NCI-H82 (cell line): ENCODE measurements at places on chromosomes 6 and 20.

DNA sequence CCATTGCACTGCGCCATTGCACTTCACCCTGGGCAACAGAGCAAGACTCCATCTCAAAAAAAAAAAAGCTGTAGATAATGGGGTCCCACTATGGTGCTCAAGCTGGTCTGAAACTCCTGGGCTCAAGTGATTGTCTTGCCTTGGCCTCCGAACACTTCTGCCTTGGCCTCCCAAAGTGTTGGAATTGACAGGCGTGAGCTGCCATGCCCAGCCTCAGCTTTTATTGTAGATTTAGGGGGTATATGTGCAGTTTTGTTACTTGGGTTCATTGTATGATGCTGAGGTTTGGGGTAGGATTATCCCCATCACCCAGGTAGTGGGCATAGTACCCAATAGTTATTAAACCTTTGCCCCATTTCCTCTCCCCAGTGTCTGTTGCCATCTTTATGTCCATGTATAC, 11.4 kb downstream of the HSPA1B start:
- DNase-seq, result no peak

GRCh38 chr20:50572938-50573777, 63.0 kb downstream of the PTPN1 start:
- no peak for DNase-seq

DNA sequence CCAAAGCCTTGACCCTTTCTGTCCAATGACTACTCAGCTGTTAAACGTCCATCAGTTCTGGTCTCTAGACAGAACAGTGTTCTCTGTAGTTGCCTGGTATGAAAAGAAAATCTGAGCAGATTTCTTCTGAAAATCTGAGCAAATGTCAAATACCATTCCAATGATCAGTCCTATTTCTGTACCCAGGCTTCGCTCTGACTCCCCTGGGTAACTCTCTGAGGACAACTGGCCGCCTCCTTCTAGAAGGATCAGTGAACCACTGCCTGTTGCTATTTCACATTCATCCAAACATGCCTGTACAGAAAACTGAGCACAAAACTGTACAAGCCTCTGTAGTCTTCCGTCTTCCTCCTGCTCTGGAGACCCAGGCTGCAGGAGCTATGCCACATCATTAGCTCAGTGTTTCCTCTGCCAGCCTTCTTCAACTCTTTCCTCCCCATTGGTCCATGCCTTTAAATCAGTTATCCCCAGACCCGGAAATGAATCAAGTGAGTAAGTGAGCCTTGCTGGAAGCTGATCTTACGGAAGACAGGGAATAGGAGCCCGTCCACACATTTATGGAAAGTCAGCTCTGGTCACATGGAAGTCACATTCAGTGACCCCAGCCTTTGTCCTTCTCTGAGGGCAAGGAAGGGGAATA, 63.3 kb downstream of the DAAM2 start:
- DNase-seq, result no peak

GRCh38 chr20:21103582-21104465, 2.3 kb downstream of the LINC00237 start:
- no peak for DNase-seq

GRCh38 chr20:56423211-56423610, 11.2 kb downstream of the CASS4 start:
- no peak for DNase-seq

- DNase-seq, result no peak
These were observed 31.5 kb downstream of the RPF2 start for GRCh38 chr6:111013144-111013915.

DNA sequence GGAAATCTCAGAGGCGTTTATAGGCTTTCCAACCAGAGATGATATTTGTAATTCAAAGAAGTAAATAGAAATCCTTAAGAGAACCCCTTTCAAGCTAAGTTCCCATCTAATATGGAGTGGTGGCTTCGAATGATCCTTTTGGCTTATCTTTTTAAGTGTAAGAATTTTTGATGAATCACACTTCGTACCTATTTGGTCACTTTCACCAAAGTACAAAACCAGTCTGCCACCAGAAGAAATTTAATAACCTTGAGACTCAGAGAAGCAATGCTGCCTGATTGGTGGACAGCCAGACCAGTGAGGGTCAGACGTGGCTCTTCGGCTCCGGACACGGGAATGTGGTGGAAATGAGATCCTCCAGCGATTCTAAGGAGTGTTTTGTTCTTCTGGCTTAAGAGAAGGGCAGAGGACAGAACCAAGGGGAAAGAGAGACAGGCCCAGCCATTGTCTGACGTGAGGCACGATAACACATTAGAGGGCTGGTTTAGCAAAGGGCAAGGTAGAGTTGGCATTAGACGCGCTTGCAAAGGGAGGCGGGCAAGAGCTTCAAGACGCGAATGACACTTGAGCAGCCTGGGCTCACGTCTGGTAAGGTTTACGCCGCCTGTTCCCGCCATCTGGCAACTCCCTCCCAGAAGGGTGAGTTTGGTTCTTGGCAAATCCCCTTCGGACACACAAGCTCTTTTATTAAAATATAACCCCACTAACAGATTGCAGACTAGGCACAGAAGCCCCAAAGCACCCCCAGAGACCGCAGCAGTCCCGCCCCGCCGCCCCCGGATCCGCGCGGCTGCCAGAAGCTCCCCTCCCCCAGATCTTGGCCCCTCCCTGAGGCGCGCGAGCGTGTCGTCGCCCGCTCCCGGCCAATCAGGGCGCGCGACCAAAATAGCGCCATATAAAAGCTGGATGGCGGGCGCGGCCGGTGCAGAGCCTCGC, 50.0 kb upstream of the EZR start:
- peak; percentile 98 for DNase-seq

GRCh38 chr6:100612094-100612493, 147.4 kb upstream of the SIM1 start:
- no peak for DNase-seq
